T-helper 9 cell (primary cell): ENCODE measurements at places on chromosomes 3 and 15.
A peak's percentile ranks its signal among the peaks of the same experiment; 100 is the strongest.

DNA sequence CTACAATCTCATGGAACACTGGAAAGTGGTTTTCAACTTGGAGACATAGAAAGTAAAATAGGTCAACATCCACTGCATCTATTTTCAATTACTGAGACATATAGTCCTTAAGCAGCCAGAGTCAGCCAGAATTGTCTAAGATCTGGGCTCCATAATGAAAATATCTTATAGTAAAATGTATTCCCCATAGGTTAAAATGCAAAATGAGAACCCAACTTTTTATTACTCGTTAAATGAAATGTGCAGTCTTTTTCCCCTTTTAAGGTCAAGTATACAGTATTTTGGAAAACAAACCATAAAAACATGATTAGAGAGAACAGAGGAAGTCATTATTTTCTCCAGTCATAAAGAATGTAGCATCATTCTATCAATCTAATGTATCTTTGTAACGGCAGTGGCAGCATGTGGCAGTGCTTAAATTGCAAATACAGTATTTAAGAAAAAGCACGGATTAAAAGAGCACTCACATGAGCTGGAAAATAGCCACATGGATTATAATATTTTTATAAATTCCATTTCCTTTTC, 64.4 kb upstream of the CPB1 start:
- no peak for DNase-seq

GRCh38 chr15:89075846-89076245, 12.4 kb upstream of the ABHD2 start:
- no peak for DNase-seq

- no peak for DNase-seq
These were observed 42.8 kb downstream of the GRIP2 start for GRCh38 chr3:14497321-14497720.

- no peak for DNase-seq
These were observed 14.5 kb downstream of the PTPRG start for GRCh38 chr3:61575893-61576292.

DNA sequence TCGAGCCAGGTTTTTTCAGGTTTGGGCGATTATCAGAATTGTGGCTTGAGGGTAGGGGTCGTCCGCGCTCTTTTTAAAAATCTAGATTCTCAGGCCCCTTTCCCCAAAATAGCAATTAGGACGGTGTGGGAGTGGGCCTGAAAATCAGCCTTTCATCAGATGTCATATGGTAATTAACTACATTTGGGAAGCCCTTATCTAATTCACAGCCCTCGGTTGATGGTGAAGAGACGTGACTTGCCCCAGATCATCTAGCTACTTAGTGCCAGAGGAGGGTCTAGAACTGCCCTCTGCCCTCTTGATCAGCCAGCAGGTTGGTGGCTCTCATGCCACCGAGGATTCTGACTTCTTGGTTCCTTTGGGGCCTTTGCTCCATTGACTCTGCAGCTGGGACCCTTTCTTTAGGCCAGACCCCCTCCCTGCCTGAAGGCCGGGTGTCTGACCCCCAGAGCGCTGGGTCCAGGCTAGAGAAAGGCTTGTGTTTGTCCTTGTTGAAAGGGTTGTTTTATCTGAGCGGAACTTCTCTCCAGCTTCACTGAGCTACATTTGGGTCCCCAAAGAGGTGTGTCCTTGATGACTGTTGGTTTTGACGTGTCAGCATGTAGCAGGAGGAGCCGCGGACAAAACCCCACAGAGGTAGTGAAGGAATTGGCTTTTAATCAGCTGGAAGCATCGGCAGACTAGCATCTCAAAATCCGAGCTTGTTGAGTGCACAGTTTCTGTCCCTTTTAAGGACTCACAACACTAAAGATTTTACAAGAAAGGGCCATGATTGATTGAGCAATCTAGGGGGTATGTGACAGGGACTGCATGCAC, 857 bp downstream of the AEN start:
- DNase-seq = peak; percentile 32

DNA sequence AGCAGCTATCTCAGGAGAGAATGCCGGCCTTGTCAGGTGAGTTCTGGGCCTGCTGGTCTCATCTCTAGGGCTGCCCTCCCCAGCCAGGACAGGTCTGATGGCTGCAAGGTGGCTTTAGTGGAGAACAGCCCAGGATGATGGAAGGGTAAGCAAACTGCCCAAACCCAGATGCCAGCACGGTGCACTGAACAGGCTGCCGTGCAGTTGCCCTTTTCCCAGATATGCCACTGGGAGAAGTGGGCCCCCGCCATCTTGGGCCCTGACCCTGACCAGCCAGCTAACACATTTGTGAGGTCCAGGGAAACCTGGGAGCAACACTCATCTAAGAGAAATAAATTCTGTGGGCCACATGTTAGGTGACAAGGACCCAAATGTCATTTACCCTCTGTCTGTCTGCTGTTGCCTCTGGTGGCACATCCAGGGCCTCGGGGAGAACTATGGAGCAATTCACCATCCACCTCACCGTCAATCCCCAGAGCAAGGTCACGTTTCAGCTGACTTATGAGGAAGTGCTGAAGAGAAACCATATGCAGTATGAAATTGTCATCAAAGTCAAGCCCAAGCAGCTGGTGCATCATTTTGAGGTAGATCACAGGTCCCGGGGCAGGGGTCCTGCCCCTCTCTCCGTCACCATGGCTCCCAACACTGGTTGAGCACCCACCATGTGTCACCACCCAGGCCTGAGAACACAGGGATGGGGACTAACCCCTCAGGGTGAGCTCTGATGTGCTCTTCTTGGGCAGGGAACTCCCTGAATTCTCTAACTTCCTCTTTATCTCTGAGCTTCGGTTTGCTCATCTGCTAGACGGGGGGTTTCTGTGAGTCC, 1.8 kb downstream of the ITIH1 start:
- DNase-seq = no peak

DNA sequence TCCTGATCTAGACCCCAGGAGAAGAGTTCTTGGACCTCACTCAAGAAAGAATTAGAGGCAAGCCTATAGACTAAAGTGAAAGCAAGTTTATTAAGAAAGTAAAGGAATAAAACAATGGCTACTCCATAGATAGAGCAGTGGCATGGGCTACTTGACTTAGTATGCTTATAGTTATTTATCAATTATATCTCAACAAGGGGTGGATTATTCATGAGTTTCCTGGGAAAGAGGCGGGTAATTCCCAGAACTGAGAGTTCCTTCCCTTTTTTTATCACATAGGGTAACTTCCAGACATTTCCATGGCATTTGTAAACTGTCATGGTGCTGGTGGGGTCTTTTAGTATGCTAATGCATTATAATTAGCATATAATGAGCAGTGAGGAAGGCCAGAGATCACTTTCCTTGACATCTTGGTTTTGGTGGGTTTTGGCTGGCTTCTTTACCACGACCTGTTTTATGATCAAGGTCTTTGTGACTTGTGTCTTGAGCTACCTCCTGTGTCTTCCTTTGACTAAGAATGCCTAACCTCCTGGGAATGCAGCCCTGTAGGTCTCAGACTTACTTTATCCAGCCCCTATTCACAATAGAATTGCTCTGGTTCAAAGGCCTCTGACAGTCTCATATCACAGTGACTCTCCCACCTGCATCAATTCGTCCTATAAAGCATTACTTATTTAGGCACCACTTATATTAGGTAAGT, 35.3 kb upstream of the PLSCR2 start:
- DNase-seq = no peak

GRCh38 chr15:78391781-78392180, 46.2 kb upstream of the IREB2 start:
- DNase-seq = no peak

DNA sequence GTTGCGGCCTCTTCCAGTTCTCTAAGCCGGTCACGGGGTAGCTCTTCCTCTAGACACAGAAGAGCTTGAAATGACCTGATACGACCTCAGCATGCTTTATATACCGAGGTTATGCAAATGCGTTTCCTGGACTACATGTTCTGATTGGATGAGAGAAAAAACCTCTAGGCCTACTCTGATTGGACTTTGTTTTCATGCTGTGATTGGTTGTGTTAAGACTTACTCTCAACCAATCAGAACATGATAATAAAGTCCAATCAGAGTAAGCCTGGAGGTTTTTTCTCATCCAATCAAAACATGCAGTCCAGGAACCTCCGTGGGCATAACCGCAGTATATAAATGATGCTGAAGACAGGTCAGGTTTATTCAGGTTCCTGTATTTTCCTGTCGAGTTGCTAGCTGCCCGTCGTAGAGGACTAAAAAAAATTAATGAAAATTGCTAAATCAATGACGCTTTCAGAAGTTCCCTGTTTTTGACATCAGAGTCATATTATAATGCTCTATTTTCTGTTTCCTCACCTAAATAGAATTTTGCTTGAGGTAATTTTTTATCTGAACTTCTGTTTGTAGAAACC, 177.4 kb downstream of the POTEB3 start:
- DNase-seq = no peak
